CD4-positive, alpha-beta memory T cell (primary cell): ENCODE measurements at places on chromosomes 1 and 21.

DNA sequence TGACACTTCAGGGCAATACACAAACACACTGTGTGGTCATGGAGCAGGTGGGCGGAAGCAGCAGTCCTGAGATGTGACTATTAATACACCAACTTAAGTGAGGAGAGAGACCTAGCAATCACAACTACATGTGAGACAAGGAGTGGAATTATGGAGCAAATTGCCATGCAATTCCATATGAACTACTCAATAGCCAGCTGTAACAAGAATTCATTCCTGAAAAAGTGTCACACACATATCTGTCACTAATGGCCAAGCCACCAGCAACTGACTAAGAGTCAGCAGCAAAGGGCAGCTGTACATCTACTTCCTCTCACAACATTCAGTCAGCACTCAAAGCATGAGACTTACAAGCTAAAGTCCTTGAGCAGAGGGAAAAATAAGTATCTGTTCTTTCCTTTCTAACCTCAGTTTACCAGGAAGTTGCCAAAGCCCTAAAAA lies 46.2 kb downstream of the GPR3 start:
- no peak for DNase-seq

GRCh38 chr1:214917081-214917635 lies 165.4 kb upstream of the KCNK2 start:
- no peak for DNase-seq

- no peak for DNase-seq
Measured at GRCh38 chr1:21048462-21048861, 128.2 kb downstream of the EIF4G3 start.

DNA sequence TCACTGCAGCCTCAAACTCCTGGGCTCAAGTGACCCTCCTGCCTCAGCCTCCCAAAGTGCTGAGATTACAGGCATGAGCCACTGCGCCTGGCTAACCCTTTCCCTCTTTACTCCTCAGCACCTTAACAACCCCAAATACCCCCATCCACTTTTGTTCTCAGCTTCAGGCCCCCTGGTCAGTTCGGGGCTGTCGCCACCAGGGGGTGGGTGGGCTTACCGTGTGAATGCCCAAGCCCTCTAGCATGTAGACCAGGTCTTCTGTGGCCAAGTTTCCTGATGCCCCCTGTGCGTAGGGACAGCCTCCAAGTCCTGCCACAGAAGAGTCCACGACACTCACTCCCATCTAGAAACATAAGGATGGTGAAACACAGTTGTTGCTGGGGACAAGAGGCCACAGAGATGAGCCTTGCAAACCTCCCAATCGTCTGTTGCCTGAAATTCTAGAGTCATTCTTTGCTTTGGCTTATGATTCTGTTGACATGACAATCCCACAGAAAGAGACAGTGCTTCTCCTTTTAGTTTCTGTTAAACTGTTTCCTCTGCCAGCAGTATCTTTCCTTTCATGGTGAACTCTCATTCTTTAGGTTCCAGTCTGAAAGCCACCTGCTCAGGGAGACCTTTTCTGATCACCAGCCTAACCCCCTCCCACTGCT lies 3.8 kb upstream of the GALE start:
- no peak for DNase-seq

- DNase-seq = no peak
Measured at GRCh38 chr21:41709965-41710822, 56.7 kb downstream of the RIPK4 start.

DNA sequence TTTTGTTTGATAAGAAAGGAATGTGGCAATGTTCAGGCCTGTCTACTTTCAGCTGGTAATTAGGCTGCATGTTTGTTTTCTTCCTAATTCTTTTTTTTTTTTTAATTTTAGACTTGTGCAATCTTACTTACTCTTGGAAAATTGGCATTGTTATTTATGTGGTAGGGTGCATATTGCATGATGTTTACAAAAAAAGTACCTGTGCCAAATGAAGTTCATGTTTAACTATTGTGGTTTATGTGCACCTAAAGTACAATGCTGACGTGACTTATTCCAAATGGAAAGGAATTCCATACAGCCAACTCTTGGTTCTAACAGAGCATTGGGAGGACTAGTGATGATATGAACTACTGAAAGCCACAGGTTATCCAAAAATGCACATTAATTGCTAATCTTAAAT lies 51.0 kb downstream of the KCNK2 start:
- DNase-seq = no peak

DNA sequence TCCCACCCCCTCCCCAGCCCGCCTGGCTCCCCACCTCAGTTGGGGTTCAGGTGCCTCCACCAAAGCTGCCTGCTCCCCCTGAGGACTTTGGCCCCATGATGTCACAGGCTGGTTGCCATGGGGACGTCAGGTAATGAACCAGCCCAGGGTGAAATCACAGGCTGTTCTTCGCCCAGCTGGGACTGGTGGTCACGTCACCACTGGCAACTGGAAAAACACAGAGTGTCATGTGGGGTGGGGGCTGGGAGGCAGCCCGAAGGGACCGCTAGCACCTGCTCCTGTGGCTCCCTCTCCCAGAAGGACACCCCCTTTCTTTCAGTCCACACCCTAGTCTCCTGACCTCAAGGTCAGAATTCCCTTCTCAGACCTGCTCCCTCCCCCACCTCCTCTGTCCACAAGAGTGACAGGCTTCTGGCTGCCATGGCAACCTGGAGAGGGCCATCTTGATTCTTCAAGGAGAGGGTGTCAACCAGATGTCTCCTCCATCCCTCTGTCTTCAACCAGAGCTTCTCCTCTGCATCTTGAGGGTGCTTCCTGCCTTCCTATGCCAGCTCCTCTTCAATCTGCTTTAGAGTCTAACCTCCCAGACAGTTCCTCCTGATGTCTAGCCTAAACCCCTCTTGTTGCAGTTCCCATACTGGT lies 6.2 kb downstream of the FAM131C start:
- no peak for DNase-seq

DNA sequence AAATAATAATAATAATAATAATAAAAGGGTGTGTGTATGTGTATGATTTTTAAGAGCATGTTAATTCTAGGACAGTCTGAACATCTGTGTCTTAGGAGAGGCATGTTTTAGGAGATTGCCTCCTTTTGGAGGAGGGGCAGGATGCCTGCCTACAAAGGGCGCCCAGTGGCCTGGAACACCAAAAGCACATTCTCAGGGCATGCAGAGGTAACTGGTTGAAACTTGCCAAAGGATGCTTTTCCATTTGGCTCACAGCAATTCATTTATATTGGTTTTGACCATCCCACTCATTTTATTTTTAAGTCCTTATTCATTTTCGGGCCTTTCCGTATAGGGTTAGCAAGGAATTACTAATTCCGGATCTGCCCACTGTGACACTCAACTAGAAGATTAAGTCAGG lies 21.1 kb upstream of the LAMC2 start:
- no peak for DNase-seq

DNA sequence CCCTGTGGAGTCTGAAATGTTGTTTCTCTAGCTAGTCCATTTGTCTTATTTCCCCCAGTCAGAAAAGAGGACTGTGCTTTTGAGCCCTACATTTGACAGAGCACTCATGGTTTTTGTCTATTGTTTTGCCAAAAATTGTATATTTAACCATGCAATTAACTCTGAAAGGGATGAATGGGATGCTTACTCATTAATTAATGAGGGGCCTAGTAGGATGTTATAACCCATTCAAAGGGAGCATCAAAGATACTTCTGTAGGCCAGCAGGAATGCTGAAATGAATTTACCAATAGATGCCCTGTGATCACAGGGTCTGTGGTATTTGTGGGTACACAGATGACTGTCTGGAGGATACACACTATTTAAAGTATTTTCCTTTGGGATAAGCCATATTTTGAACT lies 147.7 kb downstream of the FCRL5 start:
- DNase-seq = no peak

- DNase-seq = no peak
Measured at GRCh38 chr1:212042436-212042835, 6.9 kb downstream of the DTL start.

DNA sequence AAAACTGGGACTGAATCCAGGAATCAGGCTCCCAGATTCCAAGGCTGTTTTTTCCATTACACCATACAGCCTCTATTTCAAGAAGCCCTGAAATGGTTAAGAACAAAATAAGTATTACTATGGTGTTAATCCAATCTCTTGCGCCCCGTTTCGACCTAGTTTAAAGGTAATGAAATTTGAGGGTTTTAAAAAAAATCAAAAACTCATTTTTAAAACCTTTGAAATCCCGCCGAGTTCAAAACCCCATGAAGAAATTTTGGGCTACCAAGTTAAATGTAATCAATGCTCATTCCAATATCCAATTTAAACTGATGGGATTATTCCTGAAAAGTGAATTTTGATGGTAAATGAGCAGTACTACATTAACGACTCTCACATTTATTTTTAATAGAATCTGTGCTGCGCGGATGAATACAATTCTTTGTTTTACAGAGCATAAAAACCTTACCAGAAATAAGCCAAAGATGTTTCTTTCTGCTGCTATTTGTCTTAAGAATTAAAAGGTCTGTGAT lies 767 bp upstream of the EGLN1 start:
- DNase-seq = no peak

DNA sequence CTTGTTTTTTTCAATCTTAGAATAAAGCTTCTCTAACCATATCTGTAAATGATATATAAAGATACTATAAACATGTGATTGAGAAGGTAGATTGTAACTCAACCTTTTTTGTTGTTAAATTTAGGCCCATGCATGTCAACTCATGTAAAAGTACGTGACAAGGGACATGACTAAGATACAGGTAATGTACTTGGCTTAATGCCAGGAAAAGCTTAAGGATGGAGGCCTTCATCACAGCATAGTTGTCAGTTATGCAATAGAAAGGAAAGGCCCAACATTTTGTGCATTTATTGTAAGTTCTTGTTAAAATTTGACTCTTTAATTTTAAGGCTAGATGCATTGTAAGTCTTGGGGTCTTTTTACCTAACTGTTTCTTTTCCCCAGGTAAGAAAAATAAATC lies 305.1 kb downstream of the LTN1 start:
- no peak for DNase-seq

DNA sequence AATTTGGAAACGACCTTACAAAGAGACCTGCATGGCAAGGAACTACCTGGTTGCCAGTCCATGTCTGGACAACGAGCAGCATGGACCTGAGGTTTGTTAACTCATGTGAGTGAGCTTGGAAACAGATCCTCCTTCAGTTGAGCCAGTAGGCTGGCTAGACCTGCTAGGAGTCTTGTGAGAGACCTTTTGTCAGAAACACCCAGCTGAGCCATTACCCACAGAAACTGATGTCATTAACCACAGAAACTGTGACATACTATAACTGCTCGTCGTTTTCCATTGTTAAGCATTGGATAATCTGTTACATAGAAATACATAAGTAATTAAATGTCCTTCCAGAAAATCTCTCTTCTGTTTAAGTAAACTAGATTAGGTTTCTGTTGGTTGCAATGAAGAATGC lies 211.1 kb upstream of the C21orf91 start:
- no peak for DNase-seq

GRCh38 chr1:25068316-25068715 lies 138.2 kb upstream of the RUNX3 start:
- DNase-seq = no peak

GRCh38 chr1:41657679-41658295 lies 173.3 kb upstream of the EDN2 start:
- DNase-seq = no peak

DNA sequence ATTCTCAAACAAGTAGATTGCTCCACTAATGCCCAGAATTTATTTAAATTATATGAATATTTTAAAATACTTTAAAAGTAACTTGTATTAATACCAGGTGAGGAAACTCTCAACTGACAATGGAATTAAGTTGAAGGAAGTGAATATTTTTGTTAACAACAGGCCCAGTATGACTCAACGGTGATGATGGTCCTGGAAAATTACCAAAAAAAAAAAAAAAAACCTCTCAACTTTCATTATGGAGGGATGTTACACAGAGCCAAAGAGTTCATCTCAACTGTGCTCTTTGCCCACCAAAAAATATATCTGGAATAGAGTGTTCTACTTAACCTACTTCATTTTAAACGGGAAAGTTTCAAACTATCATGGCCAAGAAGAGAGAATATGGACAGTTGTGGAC lies 28.3 kb downstream of the CFH start:
- no peak for DNase-seq

- DNase-seq = no peak
Measured at GRCh38 chr1:56527548-56528302, 51.6 kb downstream of the PLPP3 start.

DNA sequence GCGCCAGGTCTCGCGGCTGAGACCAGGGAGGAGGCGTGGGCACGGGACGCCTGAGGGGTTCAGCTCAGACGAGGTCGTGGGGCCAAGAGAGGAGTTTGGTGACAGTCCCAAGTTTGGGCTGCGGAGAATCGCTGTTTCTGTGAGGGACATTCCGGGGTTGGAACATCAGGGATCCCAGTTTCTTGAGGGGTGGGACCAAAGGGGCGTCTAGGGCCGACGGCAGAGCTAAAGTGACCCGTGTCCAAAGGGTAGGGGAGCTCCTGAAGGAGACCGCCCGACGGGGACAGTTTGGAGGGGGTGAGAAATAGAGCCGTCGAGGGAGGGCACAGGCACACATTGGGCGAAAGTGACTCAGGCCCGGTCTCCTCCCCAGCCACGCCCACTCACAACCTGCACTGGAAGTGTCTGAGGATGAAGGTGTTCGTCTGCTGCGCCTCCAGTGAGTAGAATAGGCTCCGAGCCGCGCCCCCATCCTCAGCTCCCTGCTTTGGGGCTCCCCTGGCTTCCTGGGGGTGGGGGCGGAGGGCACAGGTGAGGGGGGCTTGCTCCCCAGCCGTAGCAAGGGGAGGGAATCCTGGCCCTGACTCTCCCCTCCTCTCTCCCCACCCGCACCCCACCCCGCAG lies 7.0 kb downstream of the EFNA3 start:
- DNase-seq = peak; percentile 62

- no peak for DNase-seq
Measured at GRCh38 chr1:221891708-221892107, 149.8 kb upstream of the DUSP10 start.

- DNase-seq = no peak
Measured at GRCh38 chr1:56396581-56396980, 182.8 kb downstream of the PLPP3 start.

DNA sequence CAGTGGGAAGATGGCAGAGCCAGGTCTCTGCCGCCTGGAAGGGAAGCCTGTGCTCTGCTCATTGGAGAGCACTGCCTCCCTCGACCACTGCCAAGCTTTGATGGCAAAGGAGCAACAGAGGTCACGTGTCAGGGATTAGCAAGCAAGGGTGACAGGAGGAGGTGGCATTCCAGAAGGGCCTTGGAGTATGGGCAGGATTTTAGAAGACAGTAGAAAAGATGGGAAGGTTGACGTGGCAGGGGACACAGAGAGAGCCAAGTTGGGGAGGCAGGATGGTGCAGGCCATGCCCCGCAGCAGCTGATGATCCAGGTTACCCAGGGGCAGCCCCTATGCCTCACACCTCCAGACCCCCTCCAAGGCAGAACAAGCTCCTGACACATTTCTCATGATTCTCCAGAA lies 21.9 kb upstream of the LBR start:
- no peak for DNase-seq

- DNase-seq = no peak
Measured at GRCh38 chr21:41478319-41479177, 29.4 kb downstream of the TMPRSS2 start.
